ENCODE measurements at places on chromosomes 3 and 15. TPM values are rescaled to one million over a fixed set of nuclear protein-coding genes. Genes with fewer than 3 reads are reported as not detected.

- DNase-seq = no peak
Measured at GRCh38 chr3:176119826-176120225, 1077.5 kb downstream of the TBL1XR1 start.

GRCh38 chr15:73305331-73306211, 63.2 kb downstream of the HCN4 start:
- peak; percentile 67 for DNase-seq

DNA sequence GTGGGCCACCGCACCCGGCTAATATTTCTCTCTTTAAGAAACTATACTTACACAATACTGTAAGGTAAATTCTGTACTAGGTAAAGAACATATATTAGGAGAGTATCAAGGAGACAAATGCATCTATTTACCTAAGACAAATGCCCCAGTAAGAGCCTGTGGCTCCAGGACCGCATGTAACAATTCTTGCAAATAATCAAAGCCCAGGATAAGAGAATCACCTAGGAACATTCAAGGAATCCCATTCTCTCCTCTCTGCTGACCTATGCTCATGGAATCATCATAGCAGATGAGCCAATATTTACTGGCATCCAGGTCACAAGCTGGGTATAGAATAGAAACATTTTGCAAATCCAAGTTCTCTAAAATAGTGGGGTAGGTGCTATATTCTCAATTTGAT, 347.7 kb downstream of the FOXP1 start:
- no peak for DNase-seq

GRCh38 chr3:61565569-61565968, 4.2 kb downstream of the PTPRG start:
- DNase-seq = peak; percentile 53

GRCh38 chr3:95775486-95776094, 1038.8 kb upstream of the EPHA6 start:
- DNase-seq = no peak

DNA sequence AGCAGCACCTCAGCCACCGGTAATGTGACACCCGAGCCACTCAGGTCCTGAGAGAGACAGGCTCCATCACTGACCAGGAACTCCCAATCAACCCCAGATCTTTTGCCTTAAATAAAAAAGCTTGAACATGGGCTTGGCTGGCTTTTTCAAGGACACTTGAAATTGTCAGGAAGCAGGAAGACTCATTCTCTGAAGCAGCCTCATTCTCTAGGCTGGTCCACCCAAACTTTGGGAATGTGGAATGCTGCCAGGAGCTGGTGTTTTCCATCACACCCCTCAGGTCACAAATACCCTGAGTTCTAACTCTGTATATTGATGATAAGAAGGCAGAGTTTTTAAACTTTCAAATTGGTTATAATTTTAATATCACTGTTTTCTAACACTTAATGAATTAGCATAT, 17.0 kb downstream of the CXCR6 start:
- no peak for DNase-seq

- peak; percentile 53 for DNase-seq
Measured at GRCh38 chr3:16864610-16865313, 20.0 kb upstream of the PLCL2 start.

GRCh38 chr15:39850436-39850835, 67.8 kb upstream of the FSIP1 start:
- DNase-seq = no peak

- no peak for DNase-seq
Measured at GRCh38 chr3:9193633-9194195, 55.7 kb downstream of the SRGAP3 start.

DNA sequence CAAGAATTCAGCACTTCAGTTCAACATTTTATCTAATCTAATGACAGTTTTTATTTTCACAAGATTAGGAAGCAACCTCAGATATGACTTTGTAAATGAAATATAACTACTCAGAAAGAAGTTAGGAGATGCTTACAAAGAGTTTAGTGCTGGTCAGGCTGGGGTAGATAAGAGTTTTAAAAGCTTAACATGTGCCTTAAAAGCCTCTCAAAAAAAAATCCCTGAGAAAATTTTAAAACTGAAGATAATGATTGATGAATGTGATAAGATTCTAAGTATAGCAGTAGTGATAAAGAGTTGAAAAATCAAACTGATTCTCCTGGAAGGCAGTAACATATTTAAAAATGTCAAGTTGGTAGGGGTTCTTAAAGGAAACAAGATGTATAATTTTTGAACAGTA, 478.2 kb downstream of the NLGN1 start:
- DNase-seq = no peak

DNA sequence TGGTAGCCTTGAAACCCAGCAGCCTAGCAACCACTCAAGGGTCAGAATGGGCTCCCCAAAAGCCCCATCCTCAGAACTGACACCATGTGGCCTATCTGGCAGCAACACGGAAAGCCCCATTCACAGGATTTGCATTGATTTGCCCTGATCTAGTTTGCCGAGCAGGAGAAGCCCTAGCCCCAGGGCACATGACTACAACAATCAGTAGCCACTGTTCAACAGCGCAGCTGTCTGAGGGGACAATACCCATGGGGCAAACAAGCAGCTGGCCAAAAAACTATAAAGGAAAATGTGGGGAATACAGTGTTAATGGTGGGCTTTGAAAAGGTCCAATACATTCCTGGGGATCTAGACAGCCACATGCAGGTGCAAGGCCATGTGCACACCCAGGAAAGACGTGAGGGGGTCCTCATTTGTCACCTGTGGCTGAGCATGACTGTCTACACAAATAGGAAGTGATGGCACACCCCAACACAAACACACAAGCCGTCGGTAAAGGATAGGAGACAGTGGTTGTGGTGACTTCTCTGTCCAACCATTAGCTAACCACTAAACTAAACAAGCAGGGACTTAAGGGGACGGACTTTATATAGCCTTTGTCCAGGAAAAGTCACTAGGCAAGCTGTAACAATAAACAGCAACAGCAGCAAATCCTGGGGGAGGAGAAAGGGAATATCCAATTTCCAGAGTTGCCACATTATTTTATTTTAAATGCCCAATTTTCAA, 113.7 kb downstream of the LRIG1 start:
- no peak for DNase-seq

- DNase-seq = no peak
Measured at GRCh38 chr15:67955252-67955651, 98.9 kb upstream of the PIAS1 start.

DNA sequence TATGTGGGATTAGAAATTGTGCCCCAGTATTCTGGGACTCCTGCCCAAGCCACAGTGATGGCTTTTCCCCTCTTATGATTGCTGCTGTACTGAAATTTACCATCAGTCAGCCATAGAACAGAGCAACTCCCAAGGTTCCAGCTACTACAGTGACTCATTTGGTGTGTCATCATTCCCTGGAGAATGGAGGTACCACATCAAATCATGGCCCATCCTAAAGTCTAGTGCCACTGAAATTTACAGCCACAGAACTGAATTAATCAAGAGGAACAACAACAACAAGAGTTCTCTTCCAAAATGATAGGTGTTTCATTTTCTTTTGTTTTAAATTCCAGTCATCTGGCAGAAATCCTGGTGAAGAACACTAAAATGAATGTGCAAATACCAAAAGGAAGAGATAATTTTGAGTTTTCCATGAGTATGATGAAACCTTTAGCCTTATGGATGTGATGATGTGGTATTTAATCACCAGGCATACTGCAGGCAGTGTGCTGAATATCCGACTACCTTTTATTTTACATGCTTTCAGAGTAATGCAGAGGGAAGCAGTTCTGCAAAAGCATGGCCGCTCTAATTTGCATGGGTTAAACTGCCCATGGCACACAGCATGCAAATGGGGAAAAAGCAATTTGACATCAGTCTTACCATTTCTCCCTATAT, 75.6 kb upstream of the SLC2A2 start:
- DNase-seq = peak; percentile 87

DNA sequence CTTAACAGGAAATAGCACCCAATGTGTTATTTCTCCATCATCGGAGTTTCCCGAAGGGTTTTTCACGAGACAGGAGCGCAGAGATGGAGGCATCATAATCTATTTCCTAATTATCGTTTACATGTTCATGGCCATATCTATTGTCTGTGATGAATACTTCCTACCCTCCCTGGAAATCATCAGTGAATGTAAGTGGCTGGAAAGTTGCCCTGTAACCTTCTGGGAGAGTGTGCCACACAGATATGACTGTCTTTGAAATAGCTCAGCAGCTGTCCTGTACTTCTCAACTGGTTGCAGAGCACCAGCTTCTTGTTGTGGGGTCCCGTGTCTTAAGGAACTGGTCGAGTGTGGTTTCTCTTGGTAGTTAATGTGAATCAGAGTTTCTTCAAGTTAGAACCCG, 1.1 kb downstream of the SLC24A5 start:
- no peak for DNase-seq

HEXA gene
- total RNA-seq = 114 TPM

CEP152 gene
- total RNA-seq = 19.2 TPM

TNFSF10 gene
- 181 TPM for total RNA-seq

MYD88 gene
- total RNA-seq = 14.1 TPM

Data from M059J (cell line).